NCI-H774 (cell line): ENCODE measurements at places on chromosomes 4 and X.

DNA sequence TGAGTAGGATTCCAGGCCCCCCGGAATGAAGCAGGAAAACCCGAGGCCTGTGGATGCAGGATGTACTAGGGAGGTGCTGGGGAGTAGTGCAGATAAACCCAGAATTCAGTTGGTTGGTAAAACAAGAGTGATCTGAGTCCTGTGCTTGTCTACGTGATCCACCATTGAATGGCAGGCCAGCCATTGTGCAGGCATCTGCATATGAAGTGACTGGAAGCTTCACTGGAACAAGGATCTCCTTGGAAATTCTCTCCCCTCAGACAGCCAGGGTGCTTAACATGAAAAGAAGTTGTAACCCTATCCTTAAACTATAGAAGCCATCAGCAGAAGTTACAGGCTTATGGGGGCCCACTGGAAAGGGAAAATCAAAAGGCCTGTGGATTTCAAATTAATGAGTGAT lies 656 bp upstream of the GSPT2 start:
- no peak for DNase-seq

DNA sequence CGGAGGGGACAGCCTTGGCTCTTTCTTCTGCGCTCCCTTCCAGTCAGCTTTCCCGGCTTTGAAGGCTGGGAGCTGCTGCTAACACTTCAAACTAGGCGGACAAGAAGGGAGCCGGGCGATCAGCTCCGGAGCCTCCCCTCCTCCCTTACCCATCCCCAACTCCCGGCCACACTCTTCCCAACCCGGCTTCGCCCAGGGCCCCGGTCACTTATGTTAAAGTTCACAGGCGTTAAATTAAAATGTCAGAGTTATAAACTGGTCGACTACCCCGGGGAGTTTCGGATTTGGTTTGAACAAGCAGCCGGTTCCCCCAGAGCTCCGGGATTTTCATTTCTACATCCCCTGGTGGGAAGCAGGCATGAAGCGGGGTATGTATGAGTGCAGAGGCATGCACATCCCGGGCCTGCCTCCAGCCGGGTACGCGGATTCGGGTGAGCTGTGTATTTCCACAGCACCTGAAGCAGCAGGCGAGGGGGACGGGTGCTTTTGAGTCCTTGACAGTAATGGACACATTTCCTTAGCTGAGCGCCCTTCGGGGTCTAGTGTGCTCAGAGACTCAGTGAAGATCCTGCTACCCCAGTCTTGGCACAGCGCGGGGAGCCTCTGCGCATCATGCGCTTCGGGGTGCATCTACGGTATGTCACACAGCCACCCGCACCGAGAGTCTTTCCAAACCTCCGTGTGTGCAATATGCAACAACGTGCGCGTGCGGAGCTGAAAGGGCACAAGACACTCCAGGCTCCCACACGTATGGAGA lies 880 bp downstream of the UNC5C start:
- no peak for DNase-seq

DNA sequence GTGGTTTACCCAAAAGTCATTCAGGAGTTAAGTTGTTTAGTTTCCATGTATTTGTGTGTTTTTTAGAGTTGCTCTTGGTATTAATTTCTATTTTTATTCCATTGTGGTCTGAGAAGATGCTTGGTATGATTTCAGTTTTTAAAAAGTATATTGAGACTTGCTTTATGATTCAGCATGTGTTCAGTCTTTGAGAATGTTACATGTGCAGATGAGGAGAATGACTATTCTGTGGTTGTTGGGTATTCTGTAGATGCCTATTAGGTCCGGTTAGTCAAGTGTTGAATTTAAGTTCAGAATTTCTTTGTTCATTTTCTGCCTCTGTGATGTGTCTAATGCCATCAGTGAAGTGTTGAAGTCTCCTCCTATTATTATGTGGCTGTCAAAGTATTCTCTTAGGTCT lies 249.4 kb downstream of the ARHGAP10 start:
- no peak for DNase-seq

DNA sequence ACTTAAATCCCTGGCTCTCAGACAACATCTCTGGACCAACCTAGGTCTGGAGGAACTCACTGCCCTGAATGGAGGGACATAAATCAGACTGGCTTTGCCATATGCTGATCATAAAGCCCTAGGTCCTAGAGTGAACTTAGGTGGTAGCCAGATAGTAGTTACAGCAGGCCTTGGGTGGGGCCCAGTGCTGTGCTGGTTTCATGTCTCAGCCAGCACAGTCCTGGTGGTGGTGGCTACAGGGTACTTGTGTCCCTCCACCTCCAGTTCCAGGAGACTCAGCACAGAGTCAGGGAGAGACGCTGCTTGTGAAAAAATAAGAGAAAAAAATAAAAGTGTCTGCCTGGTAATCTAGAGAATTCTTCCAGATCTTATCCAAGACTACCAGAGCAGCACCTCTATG lies 40.3 kb downstream of the GSX2 start:
- no peak for DNase-seq

DNA sequence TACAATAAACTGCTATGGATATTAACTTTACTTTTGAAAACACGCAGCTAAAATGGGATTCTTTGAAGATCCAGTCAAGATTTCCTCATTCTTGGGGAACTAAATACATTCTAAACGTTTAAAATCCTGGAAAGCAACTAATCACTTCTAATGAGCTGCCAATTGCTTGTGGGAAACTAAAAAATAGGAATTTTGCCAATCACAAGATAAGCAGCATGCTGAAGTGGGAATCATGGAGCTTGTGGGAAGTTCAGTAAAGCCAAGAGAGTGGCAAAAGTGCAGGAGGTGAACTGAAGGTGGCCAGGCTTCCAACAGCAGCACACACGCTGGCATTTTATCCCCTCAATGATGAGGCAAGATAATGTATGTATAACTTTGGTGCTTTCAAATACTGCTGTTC lies 133.0 kb downstream of the GPC3 start:
- no peak for DNase-seq

- DNase-seq, result peak; percentile 50
Measured at GRCh38 chr4:15805583-15806517, 27.7 kb downstream of the CD38 start.

- peak; percentile 57 for DNase-seq
Measured at GRCh38 chr4:53693408-53693807, 102.1 kb upstream of the LNX1 start.

DNA sequence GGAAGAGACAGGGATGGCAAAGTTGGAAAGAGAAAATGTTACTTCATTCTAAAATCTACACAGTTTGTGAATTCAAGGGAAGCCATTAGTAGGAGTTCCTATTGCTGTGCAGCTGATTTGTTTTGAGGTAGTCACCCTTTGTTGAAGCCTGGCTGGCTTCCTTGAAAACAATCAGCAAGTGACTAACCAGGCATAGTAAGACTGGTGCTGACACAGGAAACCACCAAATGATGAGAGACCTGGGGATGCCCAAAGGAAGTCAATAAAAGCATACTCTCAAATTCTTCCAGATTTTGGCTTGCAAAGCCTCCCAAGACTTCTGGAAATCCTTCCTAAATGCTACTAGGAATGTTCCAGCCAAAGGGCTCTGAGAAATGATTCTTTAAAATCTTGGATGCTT lies 23.9 kb upstream of the PRDM8 start:
- no peak for DNase-seq

- no peak for DNase-seq
Measured at GRCh38 chr4:156247470-156247869, 293.8 kb upstream of the CTSO start.

- DNase-seq, result no peak
Measured at GRCh38 chrX:72269671-72270251, 7.3 kb downstream of the RPS4X start.

- DNase-seq, result no peak
Measured at GRCh38 chr4:108166038-108166437, 2.7 kb downstream of the LEF1 start.

DNA sequence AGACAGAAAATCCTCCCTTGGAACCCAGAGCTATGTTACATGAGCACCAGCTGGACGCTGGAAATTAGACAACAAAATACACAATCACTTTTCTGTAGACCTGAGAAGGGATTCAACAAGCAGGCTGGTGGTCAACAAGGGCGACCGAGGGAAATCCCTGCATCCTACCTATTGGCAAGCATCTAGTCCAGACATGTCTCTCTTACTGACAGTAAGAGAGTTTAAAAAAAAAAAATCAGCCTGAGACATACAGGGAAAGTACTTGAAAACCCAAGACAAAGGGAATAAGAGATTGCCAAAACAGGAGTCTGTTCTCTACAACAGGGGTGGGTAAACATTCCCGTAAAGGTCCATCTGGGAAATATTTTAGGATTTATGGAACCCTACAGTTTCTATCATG lies 108.0 kb downstream of the KDR start:
- no peak for DNase-seq

- DNase-seq, result no peak
Measured at GRCh38 chrX:116378961-116379360, 57.4 kb upstream of the SLC6A14 start.

GRCh38 chr4:38757945-38758600 lies 24.7 kb downstream of the TLR10 start:
- DNase-seq, result no peak

GRCh38 chr4:188332265-188332664 lies 193.0 kb downstream of the TRIML1 start:
- DNase-seq, result no peak

DNA sequence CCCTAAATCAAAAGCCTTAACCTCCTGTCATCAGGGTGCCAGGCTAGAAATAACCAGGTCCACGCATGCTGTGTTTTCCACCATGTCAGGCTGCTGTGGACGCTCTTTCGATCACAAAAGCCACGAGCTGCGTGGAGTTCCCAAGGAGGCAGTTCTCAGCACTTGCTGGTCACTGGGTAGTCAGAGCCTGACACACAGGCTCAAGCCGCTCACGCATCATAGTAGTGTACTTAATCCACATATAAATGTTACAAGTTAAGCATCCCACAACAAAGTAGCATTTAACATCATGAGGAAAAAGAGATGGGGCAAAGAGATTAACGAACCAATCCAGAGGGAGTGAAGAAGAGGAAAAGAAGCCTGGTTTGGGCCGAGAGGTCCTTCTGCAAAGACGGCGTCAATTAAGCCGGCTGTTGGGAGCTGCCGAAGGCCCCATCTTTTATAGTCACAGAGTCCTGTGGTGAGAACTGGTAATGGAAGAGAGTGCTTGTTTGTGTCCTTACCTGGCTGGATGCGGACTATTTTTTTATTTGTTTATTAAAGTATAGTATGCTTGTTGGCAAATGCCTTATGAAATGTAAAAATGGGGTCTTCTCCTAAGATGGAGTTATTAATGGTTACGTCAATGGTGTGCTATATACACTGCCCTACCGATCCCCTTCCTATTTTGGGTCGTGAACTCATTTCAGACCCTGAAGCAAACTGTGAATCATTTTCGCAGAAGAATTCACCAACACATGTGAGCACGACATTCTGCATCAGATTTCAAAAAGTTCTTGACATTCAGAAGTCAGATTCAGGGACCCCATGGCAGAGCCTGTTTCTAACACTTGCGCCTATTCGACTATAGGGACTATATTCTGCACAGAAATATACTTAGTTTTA lies 675 bp downstream of the PRIMPOL start:
- no peak for DNase-seq

GRCh38 chrX:644304-645281 lies 14.0 kb downstream of the SHOX start:
- no peak for DNase-seq

DNA sequence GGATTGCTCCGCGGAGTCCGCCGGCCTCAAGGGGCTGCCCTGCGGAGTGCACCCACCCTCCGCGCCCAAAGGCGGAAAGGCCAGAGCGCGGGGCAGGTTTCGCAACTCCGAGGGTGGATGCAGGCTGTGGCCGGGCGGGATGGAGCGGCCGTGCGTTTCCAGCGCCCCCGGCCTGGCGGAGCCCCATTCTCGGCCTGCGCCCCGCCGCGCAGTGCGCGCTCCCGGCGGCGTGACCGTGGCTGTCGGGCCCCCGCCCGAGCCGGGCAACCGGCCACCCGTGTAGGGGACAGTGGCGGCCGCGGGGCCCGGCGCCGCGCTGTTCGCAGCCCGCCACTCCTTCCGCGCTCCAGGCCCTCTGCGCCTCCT lies 331 bp downstream of the SETD7 start:
- DNase-seq, result no peak

DNA sequence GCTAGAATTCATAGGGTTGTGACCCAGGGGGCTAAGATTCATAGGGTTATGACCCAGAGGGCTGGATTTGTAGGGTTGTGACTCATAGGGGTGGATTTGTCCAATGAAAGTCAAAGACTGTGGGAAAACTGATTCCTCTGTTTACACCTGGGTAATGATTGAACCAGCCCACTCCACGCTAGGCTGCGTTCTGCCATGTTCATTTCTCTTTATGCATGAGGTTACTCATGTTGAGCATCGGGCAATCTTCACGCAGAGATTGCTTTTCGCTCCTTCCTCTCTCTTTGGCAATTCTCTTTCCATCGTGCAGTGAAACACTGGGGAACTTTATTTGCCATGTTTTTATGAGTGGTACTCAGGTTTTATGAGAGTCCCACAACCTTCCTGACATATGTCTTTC lies 127.8 kb downstream of the CRLF2 start:
- DNase-seq, result no peak

GRCh38 chrX:151397741-151398070 lies 700 bp downstream of the VMA21 start:
- DNase-seq, result no peak

DNA sequence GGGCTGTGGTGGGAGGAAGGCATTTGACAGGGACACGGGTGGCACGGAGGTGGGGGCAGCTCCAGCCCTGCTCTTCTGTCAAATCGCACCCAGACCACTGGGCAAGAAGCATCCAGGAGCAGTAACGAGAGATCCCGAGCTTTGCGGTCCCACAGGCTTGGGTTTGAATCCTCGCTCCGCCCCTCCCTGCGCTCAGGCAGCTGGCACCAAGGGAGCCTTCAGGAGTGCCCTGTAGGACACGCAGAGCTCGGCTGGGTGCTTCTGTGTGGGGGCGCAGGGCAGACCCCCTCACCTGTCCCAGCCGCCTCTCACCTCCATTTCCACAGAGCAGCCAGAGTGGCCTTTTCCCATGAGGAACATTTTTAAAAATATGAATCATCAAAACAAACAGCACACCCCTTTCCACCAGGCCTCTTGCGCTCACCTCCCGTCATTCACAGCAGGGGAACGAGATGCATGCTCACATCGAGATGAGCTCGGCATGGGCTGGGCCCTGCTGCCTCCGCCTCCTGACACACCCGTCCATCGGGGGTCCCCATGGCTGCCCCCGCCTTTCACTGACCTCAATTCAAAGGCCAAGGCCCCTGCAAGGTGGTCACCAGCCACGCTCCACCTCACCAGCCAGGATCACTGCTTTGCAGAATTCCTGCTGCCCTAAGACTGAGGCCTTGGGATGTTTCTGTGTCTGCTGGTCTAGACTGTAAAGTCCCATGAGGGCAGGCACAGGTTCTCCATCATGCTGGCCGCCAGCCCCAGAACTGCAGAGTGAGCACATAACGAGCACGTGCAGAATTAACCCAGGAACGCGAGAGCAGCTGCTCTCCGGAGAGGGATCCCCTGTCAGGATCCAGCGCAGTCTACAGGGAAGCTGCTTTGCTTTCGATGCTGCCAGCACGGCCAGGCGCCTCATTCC lies 52.7 kb downstream of the ACOX3 start:
- no peak for DNase-seq

GRCh38 chr4:44861756-44862155 lies 135.4 kb upstream of the GNPDA2 start:
- no peak for DNase-seq

DNA sequence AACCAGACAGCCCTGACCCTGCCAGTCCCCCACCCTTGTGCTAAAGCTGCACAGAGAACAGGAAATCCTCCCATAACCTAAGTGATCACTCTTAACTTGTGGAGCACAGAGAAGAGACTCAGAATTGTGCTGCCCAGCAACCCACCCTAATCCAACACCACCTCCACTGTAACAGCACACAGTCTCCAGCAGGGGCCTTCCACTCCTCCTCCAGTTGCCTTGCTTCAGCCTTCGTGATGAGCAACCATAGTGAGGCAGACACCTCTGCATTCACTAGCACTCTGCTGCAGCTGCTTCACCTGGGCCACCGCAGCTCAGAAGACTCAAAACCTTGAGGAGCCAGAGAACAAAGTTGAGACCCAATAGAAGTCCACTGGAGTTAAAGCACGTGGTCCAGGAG lies 7.9 kb upstream of the UGT2B4 start:
- no peak for DNase-seq
